Stimulated activated CD8-positive, alpha-beta memory T cell treated with anti-CD3 and anti-CD28 coated beads, Interleukin-15, amount 100 ng/mL, for 24 hours (primary cell): ENCODE measurements at places on chromosomes 4 and X.
A peak's percentile ranks its signal among the peaks of the same experiment; 100 is the strongest.

GRCh38 chr4:132642016-132642817 lies 506.9 kb upstream of the PCDH10 start:
- DNase-seq: no peak

DNA sequence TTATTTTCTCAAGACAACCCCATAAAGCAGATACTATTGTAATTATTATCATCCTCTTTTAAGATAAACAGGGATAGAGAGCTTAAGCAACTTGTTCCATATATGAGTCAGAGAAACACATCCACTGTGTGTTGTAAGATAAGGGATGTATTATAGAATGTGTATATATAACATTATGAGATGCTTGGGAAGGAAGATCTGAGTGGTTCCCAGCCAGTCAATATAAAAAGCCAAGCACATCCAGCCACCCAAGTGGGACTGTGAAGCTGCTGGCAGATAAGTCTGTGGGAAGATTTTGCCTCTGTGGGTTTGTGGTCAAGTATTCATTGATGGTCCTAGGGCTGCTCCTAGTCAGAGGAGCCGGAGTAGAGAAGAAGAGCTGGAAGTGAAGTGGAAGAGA lies 16.5 kb upstream of the BMPR1B start:
- no peak for DNase-seq

DNA sequence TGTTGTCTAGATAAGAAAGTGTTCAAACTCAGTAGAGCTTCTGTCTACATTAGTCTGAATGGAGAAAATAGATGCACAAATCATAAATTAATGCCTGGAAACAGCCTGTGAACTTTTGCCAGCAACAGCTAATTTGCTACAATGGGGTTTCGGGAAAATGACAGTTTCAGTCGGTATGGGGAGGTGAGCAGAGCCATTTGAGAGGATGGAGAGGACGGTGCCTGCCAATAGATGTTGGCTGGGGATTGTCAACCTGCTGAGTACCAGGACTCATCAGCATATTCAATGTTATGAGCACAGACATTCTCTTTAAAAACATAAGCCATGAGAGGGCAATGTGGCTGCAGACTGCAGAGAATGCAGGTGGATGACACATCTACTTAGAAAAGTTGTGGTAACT lies 230.3 kb upstream of the PCDH18 start:
- DNase-seq: no peak

DNA sequence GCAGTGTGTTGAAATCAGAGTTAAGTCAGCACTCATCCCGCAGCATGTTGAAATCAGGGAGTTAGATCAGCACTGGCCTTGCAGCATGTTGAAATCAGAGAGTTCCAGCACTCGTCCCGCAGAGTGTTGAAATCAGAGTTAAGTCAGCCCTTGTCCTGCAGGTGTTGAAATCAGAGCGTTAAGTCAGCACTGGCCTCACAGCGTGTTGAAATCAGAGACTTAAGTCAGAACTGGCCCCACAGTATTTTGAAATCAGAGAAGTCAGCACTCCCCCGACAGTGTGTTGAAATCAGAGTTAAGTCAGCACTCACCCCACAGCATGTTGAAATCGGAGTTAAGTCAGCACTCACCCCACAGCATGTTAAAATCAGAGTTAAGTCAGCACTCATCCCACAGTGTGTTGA lies 10.9 kb upstream of the UVSSA start:
- no peak for DNase-seq

DNA sequence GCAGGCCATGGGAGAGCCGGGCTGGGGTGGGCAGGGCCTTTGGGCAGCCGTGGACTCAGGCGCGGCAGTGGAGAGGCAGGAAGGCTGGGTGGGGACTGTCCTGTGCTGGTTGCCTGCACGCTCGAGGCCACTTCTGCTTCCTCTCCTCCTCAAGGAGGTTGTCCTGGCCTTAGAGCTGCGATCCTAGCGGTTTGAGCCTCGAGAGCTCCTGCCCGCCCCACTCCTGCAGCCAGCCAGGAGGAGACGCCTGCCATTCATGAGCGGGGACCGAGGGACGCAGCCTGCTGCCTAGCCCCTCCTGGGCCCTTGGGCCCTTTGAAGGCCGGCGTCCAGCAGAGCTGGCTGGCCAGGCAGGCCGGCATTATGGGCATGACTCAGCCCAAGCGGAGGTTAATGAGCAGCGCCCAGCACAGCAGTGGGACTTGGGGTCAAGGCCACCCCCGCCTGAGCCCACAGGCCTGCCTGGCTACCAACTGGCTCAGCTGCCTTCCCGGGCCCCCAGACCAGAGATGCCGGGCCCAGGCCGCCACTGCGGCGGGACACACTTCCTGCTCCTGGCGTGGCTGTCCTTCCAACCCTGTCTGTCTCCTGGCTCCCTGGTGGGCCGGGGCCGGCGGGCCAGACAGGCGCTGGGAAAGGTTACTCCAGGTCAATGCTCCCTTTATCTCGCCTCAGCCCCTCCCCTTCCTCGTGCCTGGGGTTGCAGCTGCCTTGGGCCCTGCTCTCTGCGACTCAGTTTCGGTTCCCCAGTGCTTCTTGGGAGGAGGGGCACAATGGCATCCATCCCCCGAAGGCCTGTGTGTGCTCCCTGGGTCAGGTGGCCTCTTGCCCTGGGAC lies 1.8 kb downstream of the ABCD1 start:
- no peak for DNase-seq

- peak; percentile 55 for DNase-seq
These were observed 45.9 kb downstream of the HMGB2 start for GRCh38 chr4:173288296-173288695.

- no peak for DNase-seq
These were observed 365.9 kb downstream of the CXXC4 start for GRCh38 chr4:104128850-104129213.

DNA sequence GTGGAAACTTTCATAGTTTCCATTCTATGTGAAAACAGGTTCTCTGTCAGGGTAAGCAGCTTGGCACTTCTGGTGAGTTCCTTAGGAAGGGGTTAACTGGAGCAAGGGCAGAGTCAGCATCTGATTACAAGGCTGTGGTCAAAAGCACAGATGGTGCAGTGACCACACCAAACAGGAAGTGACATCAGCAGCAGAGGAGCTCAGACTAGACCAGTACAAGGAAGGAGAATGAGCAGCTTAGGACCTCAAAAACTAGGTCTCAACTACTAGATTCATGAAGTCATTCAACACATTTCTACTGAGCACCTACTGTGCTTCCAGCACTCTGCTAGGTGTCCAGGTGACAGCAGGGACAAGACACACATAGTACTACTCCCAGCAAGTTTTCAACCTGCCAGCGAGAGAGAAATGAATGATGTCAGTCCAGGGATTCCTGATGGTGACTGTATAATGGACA lies 130.2 kb downstream of the AMELX start:
- no peak for DNase-seq

GRCh38 chrX:46904626-46905025 lies 7.6 kb upstream of the JADE3 start:
- DNase-seq: no peak

DNA sequence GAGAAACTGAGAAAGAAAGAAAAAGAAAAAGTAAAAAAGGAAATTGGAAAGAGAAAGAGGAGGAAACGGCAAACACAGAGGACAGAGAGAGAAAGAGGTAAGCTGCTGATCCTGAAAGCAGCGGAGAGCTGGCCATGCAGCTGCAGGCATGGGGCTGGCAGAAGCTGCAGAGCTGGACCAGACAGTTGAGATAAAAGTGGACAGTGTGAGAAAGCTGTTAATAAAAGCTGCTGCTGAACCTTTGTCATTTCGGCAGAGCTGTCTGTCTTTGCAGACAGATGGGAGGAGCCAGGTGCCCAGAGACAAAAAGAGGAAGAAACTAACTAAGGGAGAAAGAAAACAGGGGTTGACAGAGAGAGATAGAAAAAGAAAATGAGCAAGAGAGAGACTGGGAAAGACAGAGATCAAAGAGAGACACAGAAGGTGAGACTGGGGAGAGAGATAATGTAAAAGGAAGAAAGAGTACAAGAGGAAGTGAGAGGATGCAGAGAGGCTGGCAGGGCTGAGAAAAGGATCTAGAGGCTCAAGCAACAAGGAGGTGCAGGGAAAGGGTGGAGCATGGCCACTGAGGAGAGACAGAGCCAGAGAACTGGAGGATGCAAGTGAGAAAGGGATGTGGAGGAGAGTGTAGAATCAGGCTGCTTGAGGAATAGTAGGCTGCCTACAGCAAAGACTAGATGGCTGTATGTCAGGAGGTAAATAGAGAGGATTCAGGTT lies 376.8 kb upstream of the FGF16 start:
- DNase-seq: no peak

DNA sequence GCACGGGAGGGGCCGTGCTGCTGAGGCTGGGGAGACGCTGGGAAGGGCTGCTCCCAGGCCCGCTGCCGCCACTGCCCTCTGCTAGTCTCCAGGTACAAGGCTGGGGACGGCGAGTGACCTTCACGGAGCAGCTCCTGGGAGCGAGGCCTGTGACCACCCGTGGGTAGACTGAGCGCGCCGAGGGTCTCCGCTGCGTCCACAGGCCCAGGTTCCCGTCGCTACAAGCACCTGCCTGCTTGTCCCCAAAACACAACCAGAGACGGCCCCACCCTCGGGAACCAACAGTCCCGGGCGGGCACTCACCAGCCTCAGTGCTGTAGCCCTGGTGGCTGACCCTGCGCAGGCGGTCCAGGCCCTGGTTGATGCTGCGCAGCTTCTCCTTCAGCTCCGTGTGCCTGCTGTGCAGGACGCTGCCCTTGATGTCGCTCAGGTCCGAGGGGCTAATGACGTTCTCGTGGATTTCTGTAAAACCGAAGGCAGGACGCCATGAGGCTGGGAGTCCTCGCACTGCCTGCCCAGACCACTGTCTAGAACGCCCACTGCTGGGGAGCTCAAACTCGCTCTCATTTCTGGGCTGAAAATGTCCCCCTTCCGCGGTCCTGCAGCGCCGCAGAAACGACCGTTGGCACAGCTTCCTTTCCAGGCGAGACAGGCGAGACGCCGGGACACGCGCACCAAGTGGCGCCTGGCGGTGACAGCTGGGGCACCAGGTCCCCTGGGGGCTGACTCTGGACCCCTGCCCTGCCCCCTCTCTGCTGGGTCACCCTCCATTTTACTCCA lies 14.3 kb downstream of the LRPAP1 start:
- no peak for DNase-seq

DNA sequence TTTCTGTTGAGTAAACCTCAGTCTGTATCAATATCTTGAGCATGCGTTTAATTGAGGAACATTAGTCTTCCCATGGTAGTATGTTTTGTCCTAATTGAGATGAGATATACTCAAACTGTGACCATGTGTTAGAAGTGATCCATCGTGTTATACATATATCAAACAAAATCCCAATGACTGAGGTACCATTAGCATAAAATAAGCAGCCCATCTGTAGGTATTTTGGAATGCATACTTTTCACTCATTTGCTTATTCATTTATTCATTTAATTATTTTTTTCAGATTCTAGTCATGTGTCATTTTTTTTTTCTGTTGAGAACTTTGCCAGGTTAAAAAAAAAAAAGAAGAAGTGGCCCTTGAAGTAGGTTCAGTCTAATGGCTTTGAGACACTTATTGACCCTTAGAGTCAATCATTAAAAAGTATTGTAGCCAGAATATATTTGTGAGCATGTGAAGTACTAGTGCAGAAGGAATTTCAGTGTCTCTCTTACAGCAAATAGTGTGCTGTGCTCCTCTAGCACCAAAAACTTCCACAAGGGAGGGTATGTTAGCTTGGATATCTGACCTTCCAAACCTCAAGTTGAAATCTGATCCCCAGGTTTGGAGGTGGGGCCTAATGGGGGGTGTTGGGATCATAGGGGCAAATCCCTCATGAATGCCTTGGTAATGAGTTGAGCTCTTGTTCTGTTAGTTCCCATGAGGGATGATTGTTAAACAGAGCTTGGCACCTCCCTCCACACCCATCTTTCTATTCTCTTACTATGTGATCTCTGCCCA lies 130.8 kb upstream of the NPY2R start:
- DNase-seq: no peak

DNA sequence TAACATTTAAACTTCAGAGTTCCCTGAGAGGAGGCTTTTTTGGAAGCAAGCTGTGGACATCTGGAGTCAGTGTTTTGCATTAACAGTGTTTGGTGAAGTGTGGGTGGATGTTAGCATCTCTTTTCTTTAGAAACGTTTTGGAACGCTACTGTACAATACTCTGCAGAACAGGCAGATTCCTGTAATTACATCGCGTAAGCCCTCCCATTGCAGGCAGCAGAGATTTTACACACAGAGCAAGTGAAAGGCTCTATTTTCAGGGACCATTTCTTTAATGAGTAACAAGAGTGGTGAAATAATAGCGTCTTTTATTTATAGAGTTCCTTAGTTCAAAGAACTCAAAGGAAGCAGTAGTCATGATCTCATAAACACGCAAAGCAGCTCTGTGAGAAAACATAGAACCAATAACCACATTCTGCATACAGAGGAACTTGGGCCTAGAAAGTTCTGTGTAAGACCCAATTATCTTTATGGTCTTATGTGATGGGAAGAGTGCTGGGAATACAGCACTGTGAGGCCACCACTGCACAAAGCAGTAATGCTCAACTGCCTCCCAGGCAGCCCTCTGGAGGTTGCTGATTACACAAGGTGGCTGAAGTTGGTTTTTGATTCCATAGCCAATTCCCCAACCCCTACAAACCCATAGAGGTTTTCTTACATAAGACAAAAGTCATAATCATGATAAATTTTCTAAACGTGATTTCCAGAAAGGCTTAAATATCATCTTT lies 298.7 kb upstream of the EPHA5 start:
- DNase-seq: no peak

DNA sequence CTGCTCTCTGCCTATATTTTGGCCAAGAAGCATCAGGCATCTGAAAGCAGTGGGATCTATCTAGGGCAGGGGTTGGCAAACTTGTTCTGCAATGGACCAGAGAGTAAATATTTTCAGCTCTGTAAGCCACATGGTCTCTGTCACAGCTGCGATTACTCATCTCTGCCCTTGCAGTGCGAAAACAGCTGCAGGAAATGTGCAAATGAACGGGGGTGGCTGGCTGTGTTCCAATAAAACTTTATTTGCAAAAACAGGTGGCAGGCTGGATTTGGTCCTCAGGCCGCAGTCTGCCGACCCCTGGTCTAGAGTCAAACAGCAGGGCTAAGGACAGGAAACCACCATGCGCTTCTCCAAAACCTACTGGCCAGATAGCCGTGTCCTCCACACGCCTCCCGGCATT lies 48.6 kb downstream of the ACOX3 start:
- DNase-seq: no peak

- DNase-seq: no peak
These were observed 90.8 kb downstream of the IRF2 start for GRCh38 chr4:184383497-184384055.

GRCh38 chrX:120604361-120604782 lies 471 bp downstream of the MCTS1 start:
- no peak for DNase-seq

DNA sequence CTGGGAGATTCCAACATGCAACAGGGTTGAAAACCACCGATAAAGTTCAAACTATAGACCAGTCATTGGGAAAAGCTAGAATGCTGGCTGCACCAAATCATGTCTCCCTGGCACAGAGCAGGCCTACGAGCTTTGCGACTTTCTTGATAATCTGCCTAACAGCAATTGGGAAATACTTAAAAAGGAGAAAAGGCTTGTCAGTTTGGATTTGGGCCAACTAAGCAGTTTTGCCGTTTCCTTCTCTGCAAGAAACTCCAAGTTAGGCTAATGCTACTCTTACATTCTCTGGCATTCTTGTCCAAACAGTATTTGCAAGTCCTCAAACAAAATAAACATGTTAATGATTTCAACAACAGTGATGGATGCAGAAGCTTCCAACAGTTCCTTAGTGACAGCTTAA lies 87.9 kb downstream of the PDK3 start:
- no peak for DNase-seq

GRCh38 chr4:107736924-107737448 lies 17.0 kb upstream of the PAPSS1 start:
- no peak for DNase-seq
